ENCODE measurements at places on chromosomes 11 and 22.

GRCh38 chr11:33542921-33543320, 157.7 kb downstream of the C11orf91 start:
- no peak for DNase-seq

DNA sequence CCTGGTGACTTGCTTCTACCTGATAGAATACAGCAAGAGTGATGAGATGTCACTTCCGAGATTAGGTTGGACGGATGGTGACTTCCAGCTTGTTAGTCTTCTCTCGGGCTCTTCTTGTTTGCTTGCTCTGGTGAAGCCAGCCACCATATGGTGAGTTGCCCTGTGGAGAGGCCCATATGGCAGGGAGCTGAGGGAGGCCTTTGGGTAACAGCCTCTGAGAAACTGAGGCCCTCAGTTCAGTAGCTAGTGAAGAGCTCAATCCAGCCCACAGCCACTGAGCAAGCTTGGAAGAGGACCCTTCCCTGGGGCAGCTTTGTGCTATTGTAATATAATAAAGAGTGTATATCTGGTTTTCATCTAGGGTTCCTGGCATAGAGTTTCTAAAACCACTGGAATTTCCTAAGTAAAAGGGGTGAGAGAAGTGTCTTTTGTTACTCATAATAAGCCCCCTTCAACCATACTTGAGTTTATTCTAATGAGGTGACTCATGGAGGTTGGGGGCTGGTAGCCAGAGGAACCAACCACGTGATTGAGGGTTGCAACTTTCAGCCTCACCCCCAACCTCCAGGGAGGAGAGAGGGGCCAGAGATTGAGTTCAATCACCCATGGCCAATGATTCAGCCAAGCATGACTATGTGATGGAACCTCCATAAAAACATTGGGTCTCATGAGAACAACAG, 8.0 kb upstream of the TPCN2 start:
- no peak for DNase-seq

DNA sequence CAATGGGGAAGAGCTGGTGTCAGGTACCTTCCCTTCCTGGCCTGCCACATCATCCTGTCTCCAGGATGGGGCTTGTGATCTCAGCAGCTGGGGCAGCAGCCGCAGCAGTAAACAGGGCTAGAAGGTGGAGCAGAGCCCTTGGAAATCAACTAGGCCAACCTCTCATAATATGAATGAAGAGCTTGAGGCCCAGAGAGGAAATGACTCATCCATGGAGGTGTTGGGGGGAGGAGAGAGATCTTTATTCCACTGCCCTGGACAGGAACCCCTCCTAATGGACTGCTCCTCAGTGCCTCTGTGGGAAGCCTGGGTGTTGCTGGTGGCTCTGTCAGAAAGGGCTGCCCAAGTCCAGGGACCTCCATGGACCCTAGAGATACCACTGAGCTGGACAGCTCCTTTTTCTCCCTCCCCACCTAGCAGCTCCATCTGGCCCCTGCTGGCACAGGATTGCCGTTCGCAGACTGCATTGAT, 111.8 kb downstream of the OSBP2 start:
- DNase-seq: no peak

DNA sequence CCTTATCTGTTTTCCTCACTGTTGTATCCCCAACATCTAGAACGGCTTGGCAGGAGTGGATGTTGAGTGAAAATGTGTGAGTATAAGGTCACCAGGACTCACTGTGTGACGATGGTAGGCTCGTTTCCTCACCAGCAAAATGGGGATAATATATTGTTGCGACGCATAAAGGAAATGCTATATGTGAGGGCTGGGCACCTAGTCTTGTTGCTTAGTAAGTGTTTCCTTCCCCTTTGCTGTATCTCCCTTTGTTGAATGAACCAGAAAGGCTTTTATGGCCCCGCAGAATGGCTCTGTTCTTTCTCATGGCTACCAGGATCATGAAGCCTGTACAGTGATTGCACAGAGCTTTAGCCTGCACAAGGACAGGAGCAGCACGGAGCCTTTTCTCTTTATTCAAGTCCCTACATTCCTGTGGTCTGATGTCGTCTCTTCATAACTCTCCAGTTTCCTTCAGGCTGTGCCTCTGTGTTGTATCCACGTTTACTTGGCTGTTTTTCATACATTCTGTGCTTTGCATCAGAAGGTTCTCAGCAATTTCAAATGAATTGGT, 5.4 kb downstream of the TNRC6B start:
- peak; percentile 41 for DNase-seq

DNA sequence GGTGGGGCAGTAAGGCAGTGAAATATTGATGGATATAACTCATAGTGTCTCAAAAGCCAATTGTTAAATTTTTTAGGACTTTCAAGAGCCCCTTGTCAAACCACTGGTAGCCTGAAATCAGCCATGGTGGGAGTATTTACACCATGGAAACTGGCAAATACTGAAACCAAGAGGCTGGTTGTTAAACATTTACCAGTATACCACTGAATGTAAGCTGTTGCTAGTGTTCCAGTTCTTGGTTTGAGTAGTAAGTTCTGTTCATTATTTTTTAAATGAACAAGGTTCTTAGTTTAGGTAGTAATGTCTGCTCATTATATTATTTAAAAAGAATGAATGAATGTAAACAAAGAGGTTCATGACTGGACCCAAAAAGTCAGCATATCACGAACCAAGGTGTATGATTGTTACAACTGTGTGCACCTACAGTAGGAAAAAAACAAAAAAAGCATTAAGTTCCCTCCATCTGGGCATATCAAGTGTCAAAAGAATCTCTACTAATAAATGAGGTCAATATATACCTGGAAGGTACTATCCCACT, 4.5 kb upstream of the EIF3F start:
- DNase-seq: no peak

GRCh38 chr11:72740562-72741428, 11.4 kb downstream of the ARAP1 start:
- DNase-seq: no peak

DNA sequence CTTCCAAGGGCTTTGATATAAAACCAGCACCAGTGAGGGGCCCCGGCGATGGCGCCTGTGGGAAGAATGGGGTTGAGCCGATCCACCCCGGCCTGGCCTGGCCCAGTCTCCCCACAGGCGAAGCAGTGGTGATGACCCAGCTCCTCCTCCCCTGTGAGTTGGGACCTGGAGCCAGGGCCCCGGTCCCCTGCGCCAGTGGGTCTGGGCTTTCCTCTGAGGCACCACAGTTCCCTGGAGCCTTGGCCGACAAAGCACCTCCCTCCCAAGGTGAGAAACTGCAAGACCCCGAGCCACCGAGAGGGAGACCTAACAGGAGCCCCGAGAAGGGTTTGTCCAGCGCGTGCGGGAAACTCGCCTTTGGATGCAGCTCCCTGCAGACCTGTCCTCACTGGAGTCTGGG, 942.9 kb downstream of the BRD1 start:
- no peak for DNase-seq

DNA sequence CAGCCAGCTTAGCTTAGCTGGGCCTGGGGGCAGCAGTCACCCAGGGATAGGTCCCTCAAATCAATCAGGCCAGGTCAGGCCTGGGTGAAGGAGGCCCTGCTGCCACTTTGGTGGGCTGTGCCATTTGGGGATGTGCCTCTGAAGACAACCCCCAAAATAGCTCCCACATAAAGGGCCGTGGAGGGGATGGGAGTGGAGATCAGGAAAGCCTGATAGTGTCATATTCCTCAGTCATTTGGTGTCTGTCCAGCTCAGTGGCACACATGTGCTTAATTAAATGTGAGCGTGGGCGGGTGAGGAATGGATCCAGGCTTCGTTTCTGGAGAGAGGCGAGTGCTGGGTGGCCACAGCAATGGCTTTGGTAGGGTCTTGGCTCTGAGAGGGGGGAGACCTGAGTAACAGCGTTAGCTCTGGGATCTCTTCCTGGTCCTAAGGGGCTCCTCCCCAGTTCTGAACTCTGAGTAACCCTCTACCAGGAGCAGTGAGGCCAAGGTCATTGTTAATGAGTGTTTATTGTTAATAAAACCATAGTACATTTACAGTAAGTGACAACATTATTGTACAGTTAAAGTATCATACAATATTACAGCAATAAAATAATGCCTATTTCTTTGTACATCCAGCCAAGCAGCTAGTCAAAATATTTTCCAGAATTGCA, 45.2 kb downstream of the NAT10 start:
- DNase-seq: no peak

GRCh38 chr22:37855462-37855861, 6.2 kb downstream of the EIF3L start:
- DNase-seq: no peak

GRCh38 chr22:25410849-25411248, 153.6 kb upstream of the GRK3 start:
- DNase-seq: no peak

DNA sequence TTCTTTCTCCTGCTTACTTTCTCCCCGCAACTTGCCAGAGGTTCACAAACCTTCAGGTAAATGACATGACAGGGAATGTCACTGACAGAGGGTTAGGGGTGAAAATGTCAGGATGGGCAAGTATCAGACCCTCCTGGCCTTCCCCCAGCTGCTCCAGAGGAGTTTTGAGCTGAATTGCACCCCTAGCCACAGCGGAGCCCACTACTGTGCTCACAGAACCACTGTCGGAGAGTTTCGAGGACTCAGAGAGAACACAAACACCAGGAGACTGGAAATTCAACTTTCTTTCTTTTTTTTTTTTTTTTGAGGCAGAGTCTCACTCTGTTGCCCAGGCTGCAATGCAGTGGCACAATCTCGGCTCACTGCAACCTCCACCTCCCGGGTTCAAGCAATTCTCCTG, 21.5 kb upstream of the P2RY2 start:
- no peak for DNase-seq
